Osteocyte (in vitro differentiated cells): ENCODE measurements at places on chromosomes 13 and 19. TPM values are rescaled to one million over a fixed set of nuclear protein-coding genes. Genes with fewer than 3 reads are reported as not detected.

The PLA2G4C gene
- total RNA-seq = 4.8 and 5.5 TPM in 2 replicates

DNA sequence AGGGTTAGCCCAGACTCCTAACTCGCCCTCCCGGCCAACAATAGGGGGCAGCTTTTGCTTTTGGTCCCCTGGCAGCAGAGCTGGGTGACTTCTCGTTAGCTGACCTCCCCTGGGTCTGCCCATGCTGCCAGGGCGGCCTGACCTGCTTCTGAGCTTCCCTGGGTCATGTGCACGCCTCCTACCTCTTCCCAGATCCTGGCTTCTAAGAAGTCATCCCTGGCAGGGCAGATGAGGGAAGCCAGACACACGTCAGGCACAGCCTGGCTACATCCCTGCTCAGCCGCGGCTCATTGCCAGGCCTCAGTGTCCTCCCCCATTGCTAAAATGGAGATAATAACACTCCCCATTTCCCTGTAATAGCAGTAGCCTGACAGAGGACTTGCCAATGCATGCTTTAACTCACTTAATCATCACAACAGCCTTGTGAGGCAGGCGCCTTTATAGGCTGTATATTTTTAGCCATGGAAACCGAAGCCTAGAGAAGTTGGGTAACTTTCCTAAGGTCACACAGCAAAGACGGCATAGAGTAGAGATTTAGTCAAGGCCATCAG lies 2.1 kb downstream of the KCNK6 start:
- no peak for DNase-seq

GRCh38 chr13:40666933-40667621 lies 636 bp upstream of the FOXO1 start:
- DNase-seq = no peak

DNA sequence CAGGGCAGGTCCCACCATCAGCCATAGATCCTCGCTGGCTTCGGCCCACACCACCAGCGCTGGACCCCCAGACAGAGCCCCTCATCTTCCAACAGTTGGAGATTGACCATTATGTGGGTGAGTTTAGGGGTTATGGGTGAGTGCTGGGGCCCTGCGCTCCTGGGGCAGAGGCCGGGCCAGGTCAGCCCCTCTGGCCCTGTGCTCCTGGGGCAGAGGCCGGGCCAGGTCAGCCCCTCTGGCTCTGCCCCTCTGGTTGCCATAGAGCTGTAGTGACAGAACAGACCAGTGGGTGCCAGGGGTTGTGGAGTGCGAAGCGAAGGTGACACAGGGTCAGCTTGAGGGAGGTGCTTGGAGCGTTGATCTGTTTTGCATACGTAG lies 15.2 kb downstream of the POLD1 start:
- DNase-seq = no peak

DNA sequence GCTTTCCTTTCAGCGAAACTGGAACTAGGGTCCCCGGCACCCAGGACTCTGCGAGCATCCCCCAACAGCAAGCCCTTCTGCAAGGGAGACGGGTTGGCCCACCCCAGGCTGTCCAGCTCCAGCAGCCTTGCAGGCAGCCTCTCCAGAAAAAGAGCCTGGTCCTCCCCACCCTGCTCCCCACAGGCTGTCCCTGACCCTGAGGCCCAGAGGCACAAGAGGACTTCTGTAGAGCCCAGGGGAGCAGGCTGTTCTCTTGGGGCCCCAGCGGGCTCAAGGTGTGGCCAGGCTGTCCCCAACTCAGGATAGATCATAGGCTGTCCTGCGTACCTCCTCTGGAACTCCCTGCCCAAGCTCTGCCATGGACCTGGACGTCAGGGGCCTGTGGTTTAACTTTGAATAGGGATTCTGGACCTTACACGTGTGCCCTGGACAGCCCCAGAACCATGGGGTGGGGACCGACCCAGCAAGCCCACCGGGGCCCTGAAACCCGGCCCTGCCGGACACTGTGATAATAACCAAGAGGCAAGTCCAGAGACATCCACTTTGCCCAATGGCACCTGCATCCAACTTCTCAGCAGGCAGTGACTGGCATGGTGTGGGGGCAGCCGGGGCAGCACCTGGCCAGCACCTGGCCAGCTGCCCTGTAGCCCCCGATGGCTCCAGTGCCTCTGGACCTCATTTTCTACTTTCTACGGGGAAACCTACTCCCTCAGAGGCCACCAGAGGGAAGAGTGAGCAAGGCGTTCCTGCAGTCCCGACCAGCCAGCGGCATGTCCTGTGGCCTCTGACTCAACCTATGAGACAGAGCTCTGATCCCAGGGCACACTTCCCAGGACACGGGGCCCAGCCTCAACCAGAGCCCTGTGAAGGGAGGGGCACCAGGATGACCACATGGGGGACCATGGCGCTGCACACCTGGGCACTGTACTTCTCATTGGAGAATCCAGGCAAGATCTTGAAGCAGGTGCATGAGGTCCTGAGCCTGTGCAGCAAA lies 50.9 kb upstream of the TPM4 start:
- no peak for DNase-seq

DNA sequence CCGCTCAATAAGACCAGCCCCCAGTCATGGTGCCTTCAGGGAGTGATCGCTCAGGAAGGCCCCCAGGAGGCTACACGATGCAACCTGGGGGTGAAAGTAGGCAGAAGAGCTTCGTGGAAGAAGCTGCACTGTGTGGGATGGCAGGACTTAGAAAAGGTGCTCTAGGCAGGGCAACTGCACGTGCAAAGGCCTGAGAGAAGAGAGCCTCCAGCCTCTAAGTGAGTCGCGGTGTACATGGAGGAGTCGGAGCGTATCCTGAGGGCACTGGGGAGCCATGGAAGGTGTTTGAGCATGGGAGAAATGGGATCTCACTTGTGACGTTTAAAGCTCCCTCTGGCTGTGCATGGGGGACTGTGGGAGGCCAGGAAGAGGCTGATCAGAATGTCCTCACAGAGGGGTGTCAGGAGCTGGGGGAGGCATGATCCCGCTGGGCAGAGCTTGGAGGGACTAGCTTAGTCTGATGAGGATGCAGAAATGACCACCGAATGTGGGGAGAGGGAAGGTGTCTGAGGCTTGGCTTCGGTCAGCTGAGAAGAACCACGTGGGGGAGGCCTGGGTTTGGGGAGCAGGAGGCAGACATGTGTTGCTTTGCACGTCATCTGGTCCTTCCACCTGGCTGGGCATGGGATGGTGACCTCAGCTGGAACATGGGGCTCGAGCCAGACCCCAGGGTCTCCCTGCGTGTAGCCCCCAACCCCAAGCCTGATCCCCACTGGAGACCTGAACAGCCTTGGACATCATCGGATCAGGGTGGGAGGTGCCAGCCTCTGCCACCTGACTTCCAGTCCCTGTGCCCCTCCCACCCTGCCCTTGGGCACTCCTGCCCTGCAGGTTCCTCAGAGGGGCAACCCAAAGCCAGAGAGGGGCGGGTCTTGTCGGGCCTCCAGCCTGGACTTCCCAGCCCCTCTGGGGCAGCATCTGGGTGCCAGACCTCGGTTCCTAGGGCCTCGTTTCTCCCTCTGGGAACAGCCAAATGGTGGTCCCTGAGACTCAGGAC lies 1.1 kb downstream of the APC2 start:
- DNase-seq = no peak

- no peak for DNase-seq
These were observed 181.7 kb downstream of the NUFIP1 start for GRCh38 chr13:44807449-44808034.

DNA sequence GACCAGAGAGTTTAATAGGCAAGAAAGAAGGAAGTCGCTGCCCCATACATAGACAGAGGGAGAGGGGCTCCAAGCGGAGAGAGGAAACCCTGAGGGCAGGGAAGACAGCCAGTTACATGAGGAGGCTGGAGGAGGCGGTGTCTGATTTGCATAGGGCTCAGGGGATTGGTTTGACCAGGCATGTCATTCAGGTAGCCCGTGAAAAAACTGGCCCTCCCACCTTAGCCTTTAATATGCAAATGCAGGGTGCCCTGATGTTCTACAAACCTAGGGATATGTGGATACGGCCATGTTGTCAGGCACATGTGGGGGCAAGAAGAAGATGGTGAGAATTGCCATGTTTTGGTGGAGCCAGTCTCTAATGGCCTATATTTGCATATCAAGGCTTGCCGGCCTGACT lies 1461.6 kb downstream of the PCDH9 start:
- no peak for DNase-seq

- no peak for DNase-seq
These were observed 1016.2 kb upstream of the PCDH20 start for GRCh38 chr13:62431852-62432251.

DNA sequence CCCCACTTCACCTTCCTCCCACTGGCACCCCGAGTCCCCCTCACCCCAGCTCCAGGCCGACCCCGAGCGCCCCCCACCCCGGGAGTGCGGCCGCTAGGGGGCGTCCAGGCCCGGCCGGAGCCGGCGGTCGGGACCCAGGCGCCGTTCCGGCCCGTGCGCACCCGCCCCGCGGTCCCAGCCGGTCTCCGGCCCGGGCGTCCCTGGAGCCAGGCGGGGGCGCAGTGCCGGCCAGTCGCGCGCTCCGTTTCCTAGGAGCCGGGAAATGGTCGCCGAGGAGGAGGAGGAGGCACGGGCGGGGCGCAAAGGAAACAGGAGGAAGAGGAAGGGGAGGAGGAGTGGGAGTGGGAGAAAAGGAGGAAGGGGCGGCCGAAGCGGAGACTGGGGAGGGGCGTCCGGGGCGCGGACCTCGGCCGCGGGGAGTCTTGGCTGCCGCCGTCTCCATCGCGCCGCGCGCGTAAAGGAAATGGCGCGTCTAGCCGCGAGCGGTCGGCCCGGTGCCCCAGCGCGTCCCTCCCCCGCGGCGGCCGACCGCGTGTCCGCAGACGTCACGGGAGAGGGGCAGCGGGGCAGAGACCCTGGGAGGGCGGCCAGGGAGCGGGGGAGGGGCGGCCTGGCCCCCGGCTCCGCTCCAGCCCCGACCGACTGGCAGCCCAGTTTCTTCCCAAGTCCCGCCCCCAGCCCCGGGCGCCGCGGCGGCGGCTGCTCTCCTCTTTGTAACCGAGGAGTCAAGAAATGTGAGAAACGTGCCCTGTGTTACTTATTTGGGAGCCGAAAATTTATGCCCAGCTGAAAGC lies 1.1 kb upstream of the KCTD15 start:
- peak; percentile 97 for DNase-seq

GRCh38 chr13:30191491-30192100 lies 115.8 kb downstream of the KATNAL1 start:
- DNase-seq = no peak
